T-cell (primary cell): ENCODE measurements at places on chromosomes 13 and 19.

GRCh38 chr13:76697288-76697687 is 188.9 kb downstream of the KCTD12 start:
- no peak overlapping the region for H3K27ac ChIP-seq
- no peaks in the 10 kb centered on the region for H3K4me1 ChIP-seq
- no peaks in the 10 kb centered on the region for H3K27me3 ChIP-seq
- no peak overlapping the region for H3K4me3 ChIP-seq
- no peaks in the 10 kb centered on the region for H3K36me3 ChIP-seq

DNA sequence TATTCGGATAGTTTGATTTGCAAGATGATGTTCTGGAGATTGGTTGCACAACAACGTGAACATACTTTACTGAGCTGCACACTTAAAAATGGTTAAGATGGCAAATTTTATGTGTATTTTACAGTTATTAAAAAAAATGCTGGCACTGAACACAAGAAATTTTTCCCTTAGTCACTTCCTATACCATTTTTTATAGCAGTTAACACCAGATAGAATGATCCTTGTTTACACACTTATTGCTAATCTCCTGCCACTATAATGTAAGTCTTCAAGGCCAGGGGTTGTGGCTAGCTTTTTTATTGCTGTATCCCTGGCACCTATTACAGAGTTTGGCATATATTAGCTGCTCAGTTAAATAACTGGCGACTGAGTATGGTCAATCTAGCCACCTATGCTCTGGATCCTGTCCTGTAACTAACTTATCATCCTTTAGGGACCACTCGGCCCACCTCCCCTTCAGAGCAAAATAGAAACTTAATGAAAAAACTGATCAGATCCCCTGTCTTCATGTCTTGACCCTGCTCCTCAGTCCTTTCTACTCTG is 2.0 kb upstream of the EBPL start:
- H3K36me3 ChIP-seq = no peaks in the 10 kb centered on the region
- H3K4me1 ChIP-seq = peaks cover 17% of the 10 kb centered on the region
- H3K4me3 ChIP-seq = no peak overlapping the region

GRCh38 chr19:7979559-7979958 is 25.9 kb downstream of the ELAVL1 start:
- no peak overlapping the region for H3K4me3 ChIP-seq
- DNase-seq = no peak
- no peaks in the 10 kb centered on the region for H3K4me1 ChIP-seq
- H3K27ac ChIP-seq = no peak overlapping the region
- H3K27me3 ChIP-seq = no peaks in the 10 kb centered on the region

DNA sequence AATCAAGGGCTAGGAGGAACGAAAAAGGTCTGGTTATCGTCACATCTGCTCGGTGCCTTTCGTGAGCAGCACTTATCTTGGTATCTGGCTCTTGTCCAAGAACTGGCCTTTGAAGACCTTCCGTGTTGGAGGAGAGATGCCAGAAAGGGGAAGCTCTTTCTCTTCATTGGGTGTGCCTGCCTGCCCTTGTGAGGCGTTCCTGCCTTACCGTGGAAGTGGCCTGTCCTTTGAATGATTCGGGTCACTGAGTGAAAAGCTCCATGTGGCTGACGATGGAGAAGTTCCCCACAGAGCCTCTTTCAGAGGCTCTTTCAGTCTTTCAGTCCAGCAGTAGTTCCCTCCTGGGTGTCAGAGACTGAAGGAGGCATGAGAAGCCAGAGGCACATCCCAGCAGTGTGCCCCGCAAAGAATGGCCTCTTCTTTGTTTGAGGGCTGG is 121.5 kb upstream of the SLC10A2 start:
- H3K27ac ChIP-seq = no peak overlapping the region
- H3K27me3 ChIP-seq = no peaks in the 10 kb centered on the region

- no peaks in the 10 kb centered on the region for H3K4me1 ChIP-seq
- H3K27ac ChIP-seq = no peak overlapping the region
- DNase-seq = no peak
Observed at GRCh38 chr13:89393758-89394304, 1722.7 kb downstream of the SLITRK5 start.

GRCh38 chr13:45331692-45332035 is 9.3 kb downstream of the TPT1 start:
- no peak overlapping the region for H3K4me3 ChIP-seq
- no peaks in the 10 kb centered on the region for H3K27me3 ChIP-seq
- no peak for DNase-seq
- H3K36me3 ChIP-seq = peaks cover 16% of the 10 kb centered on the region
- peaks cover 53% of the 10 kb centered on the region for H3K4me1 ChIP-seq

- peaks cover 78% of the 10 kb centered on the region for H3K4me1 ChIP-seq
- no peak overlapping the region for H3K4me3 ChIP-seq
- peak overlapping the region; percentile 43 for H3K27ac ChIP-seq
- no peaks in the 10 kb centered on the region for H3K27me3 ChIP-seq
- DNase-seq = no peak
Observed at GRCh38 chr13:99312493-99312883, 5.3 kb upstream of the GPR183 start.

DNA sequence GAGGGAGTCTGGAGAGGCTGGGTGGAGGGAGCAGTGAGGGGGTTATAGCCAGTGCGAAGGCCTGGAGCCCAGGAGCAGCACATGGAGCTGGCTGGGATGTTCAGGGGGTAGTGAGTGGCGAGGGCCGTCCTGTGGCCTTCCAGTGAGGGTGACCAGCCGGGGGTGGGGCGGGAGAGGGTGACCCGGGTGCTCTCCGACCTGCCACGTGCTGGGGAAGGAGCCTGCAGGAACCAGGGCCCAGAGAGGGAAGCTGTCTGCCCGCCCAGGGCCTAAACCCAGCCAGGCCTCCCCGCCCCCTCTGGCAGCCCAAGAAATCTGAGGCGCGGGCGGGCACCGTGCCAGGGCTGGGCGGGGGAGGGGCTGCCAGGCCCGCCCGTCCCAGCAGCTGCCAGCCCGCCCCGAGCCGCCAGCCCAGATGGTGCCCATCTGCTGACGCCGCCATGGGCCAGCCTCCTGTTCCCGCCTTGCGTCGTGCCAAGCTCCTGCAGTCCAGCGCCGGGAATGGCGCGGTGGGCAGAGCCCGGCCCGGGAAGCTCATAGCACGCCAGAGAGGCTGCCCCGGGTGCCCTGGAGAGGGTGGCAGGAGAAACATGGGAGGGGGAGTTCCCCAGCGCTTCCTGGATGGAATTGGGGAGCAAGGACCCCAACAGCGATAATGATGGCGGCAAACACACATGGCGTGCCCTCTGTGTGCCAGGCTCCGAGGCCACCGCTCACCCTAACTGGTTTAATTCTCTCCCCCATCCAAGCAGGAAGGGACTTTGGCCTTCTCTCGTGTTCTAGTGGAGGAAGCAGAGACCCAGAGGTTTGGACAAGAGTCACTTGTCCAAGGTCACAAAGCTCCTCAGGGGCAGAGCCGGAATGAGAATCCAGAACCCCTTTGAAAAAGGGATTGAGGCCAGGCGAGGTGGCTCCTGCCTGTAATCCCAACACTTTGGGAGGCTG is 21.5 kb downstream of the NFIC start:
- no peak for DNase-seq
- H3K4me1 ChIP-seq = no peaks in the 10 kb centered on the region
- H3K4me3 ChIP-seq = no peak overlapping the region
- H3K36me3 ChIP-seq = no peaks in the 10 kb centered on the region

- H3K4me1 ChIP-seq = no peaks in the 10 kb centered on the region
- DNase-seq = peak; percentile 25
- H3K27me3 ChIP-seq = peaks cover 5% of the 10 kb centered on the region
- no peak overlapping the region for H3K27ac ChIP-seq
- H3K4me3 ChIP-seq = no peak overlapping the region
Observed at GRCh38 chr19:34662919-34663318, 14.0 kb downstream of the SCGB2B2 start.

DNA sequence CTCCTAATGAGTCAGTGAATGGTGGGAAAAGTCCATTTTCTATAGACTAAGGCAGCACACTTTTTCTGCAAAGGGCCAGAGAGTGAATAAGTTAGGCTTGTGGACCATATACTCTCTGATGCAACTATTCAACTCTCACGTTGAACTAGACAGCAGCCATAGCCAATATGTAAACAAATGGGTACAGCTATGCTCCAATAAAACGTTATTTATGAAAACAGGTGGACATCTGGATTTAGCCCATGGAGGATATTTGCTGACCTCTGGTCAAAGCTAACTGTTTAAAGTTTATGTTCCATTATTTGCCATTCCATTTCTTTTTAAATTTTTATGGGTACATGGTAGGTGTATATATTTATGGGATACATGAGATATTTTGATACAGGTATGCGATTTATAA is 4.7 kb upstream of the CCDC169 start:
- no peaks in the 10 kb centered on the region for H3K4me1 ChIP-seq
- peaks cover 12% of the 10 kb centered on the region for H3K27me3 ChIP-seq
- H3K27ac ChIP-seq = no peak overlapping the region
- DNase-seq = no peak

GRCh38 chr19:57436417-57436816 is 1.3 kb downstream of the ZNF749 start:
- peaks cover 16% of the 10 kb centered on the region for H3K36me3 ChIP-seq
- H3K27me3 ChIP-seq = no peaks in the 10 kb centered on the region
- peaks cover 3% of the 10 kb centered on the region for H3K4me1 ChIP-seq
- no peak overlapping the region for H3K4me3 ChIP-seq
- H3K27ac ChIP-seq = no peak overlapping the region
